ENCODE measurements at places on chromosomes 4 and X.

GRCh38 chr4:14862891-14863290 is 139.4 kb upstream of the CPEB2 start:
- DNase-seq: peak; percentile 57

GRCh38 chr4:76309939-76310550 is 3.5 kb downstream of the STBD1 start:
- no peak for DNase-seq

DNA sequence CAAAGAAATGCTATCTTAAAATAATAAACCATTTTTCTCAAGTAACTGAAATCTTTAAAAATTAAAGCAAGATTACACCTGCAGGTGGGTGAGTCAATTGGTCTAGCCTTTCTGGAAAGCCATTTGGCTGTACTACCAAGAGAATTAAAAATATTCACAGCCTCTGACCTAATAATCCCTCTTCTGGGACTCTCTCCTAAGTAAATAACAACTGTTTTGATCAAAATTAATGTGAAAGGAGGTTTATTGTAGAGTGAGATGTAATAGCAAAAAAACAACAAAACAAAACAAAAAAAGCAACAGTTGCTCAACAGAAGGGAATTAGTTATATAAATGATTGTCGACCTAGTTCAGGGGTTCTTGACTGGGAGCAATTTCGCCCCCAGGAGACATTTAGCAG is 89.0 kb downstream of the GEMIN8 start:
- DNase-seq: no peak

GRCh38 chr4:128341634-128342033 is 54.0 kb upstream of the PGRMC2 start:
- DNase-seq: no peak

DNA sequence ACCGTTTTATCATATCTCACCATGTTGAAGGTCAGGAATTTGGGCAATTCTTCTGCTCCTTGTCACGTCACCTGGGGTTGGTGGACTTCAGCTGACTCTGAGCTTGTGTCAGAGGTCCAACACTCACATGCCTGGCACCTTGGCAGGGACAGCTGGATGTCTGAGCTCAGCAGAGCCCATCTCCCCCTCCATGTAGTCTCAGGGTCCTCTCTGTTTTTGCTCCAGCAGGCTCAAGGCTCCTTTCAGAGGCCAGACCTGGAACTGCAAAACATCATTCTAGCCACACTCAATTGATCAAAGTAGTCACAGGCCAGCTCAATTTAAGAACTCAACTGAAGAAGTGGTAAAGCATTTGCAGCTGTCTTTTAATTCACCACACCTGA is 45.4 kb downstream of the EDNRA start:
- peak; percentile 33 for DNase-seq

DNA sequence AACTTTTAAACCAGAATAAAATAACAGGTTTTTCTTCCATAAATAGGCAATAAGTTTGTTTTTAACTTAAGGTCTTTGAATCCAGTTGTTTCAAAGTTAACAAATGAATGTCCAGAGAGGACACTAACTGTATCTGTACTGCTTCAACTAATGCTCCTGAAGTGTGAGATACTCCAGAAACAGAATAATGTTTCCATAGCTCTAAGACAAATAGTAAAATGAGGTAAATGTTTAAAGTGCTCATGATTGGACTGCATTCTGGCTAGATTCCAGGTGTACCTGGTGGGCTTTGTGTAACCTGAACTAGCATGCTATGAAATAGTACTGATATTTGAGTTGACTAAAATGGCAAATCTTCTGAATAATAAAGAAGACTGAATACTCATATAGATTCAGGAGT is 51.7 kb downstream of the METTL14 start:
- DNase-seq: no peak

DNA sequence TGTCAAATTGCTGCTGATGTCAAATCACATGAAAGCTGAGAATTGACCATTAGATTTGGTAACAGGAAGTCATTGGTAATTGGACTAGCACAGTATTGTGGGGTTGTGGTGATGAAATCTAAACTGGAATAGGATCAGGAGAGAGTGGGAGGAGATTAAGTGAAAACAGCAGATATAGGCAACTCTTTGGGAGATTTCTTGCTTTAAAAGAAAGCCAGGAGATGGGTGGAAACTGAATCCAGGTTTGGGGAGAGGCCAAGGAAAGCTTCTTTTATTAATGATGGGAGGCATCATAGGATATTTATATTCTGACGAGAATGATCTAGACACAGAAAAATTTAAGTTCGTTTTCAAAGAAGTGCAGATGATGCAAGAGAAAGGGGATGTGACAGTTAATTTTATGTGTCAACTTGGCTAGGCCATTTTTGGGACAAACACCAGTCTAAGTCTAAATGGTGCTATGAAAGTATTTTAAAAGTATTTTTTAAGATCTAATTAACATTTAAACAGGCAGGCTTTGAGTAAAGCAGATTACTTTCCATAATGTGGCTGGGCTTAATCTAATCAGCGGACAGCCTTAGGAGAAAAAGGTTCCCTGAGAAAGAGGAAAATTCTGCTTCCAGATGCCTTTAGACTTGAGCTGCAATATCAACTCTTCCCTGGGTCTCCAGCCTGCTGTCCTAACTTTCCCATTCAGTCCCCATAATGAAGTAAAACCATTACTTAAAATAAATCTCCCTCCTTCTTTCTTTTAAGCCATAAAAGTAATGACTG is 24.7 kb downstream of the SEC24D start:
- DNase-seq: no peak

DNA sequence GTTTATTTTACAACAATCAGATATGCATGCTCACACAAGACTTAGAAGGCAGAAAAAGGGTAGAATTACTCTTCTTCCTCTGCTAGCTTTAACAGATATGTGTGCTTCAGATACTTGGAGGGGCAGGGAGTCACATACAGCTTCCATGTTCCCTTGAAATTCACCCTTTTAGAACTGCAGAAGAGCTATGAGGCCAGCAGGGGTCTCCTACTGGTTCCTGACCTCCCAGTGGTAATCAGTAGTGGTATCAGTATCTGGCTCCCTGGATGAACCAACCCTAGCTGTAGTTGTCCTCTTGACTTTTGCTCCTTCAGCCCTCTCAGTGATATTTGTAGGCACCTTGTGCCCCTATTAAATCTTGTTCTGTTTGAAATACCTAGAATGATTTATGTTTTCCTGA is 81.5 kb downstream of the RCHY1 start:
- peak; percentile 31 for DNase-seq

All from neural progenitor cell (in vitro differentiated cells).